Activated effector memory CD4-positive, alpha-beta T cell treated with anti-CD3 and anti-CD28 coated beads, Interleukin-2, amount 50 U/mL, for 16 hours (primary cell): ENCODE measurements at places on chromosomes 6 and 20.

GRCh38 chr6:108944071-108944470, 95.8 kb downstream of the ARMC2 start:
- no peak for DNase-seq

DNA sequence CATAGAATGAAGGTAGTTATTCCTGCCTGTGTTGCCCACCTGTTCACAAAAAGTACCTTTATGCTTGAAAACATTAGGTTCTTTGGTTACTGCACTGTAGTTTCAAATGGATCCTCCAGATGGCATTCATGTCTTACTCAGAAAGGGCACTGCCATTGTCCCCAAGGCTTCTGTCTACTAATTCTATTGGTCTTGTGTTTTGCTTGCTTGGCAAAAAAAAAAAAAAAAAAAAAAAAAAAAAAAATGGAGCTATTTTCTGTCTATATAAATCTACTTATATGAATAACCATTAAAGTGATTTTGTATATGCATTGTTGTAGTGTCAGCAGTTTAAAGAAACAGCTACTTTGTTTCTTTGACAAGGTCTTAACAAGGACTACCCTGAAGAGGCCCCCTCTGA, 12.7 kb upstream of the EFHC1 start:
- DNase-seq, result no peak

DNA sequence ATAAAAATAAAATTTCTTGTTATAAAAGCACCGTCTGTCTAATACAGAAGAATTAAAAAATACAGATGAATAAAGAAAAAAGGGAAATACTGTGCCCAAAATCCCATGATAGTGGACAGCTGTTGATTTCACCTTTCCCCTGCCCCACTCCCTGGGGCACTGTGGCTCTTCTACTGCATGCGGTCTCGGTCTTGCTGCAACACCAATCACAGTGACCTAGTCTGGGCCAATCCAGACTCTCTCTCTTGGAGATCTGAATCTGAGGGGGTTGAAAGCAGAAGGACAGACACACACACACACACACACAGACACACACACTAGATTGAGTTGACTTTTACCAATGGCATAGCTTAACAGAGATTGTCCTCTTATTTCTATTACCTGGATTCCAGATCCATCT, 70.5 kb upstream of the FYN start:
- no peak for DNase-seq

DNA sequence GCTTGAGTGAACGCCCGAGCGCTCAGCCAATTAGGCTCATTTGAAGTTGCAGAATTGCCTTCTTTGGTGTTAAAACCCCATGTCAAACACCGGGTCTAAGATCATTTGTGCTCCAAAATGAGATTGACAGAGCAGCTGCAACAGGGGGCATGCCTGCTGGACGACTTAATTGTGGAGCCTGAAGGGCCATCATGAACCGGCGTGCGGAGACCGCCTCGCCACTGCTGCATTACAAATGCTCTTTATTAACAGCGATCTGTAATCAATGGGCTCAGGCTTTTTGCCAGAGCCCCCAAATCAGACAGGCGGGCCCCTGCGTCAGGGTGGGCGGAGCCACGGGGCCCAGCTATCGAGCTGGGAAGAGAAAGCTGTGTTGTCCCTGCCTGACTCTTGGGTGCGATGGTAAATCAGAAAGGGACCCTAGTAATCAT, 183.2 kb downstream of the SIM1 start:
- DNase-seq, result no peak
